Foreskin fibroblast (primary cell): ENCODE measurements at places on chromosomes 7 and 10.

GRCh38 chr7:131302876-131303707 lies 24.6 kb upstream of the MKLN1 start:
- no peak for DNase-seq

- peak; percentile 40 for DNase-seq
Measured at GRCh38 chr10:114995468-114996247, 57.7 kb downstream of the TRUB1 start.

- no peak for DNase-seq
Measured at GRCh38 chr7:139887992-139888481, 59.0 kb downstream of the TBXAS1 start.

DNA sequence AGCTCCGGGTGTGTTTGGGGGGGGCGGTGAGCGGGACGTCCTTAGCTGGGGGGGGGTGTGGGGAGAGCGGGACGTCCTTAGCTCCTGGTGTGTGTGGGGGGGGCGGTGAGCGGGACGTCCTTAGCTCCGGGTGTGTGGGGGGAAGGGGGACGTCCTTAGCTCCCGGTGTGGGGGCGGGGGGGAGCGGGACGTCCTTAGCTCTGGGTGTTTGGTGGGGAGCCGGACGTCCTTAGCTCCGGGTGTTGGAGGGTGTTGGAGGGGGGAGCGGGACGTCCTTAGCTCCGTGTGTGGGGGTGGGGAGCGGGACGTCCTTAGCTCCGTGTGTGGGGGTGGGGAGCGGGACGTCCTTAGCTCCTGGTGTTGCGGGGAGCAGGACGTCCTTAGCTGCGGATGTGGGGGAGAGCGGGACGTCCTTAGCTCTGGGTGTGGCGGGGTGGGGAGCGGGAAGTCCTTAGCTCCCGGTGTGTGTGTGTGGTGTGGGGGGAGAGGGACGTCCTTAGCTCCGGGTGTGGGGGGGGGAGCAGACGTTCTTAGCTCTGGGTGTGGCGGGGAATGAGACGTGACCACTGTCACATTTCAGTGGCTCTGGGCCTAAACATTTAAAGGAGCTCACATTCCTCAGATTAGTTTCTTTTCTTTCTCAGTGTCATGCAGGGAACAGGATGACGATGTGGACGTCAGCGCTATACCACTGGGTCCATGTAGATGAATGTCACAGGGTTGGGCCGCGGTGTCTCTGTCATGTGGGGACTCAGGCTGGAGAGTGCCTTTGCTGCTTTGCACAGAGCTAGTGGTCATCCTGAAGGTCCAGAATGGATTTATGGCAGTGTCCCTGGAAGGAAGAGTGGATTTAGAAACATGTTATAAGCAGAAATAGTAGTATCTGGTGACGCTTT lies 7.5 kb downstream of the DYNC2I1 start:
- DNase-seq = peak; percentile 76

DNA sequence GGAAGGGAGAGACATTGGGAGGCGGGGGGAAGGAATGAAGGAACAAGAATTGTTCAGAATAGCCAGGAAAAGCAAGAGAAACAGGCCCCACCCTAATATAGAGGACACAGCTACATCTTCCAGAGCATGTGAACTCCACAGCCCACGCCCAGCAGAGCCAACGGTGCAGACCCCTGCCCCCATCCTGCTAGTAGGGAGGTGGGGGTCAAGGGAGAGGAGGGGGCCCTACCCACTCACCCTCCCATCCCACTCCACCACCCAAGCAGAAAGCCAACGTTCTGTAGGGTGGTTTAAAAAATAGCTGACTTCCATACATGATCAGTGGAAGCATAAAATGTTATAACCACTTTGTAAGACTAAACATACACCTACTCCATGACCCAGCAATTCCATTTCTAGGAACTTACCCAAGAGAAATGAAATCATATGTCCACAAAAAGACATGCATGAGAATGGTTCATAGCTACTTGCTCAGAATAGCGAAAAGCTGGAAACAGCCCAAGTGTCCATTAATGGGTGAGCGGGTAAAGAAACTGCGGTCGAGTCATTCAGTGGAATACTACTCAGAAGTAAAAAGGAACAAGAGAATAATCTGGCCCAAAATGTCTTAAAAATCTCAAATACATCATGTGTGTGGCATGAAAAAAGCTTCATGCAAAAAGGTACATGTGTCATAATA lies 31.8 kb downstream of the CTBP2 start:
- DNase-seq = peak; percentile 33

DNA sequence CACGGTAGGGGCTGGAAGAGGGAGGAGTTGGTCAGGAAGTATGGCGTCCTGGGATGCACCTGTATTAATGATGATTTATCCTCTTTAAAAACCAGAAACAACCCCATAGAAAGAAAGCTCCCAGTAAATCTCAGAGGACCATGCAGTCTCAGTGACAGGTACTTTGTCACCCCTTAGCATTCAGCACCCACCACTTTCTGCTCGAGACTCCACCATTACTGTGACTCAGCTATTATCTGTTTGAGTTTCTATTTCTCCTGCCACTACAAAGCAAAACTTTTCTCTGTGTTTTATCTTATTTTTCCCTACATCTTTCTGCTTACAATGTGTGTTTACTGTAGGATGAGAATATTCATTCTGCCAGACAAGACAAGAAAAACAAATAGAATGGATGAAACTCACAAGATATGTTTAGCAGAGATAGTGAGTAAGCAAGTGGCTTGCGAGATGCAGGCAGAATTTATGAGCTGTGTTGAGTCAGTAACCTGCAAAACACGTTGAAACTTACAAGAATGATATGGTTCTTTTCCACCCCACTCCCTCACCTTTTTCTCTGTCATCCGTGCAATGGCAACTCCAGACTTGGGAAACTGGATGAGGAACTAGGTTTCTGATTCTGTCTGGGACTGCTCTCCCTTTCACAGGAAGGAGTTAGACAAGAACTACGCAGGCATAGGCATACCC lies 127.1 kb downstream of the AOAH start:
- no peak for DNase-seq

- DNase-seq = no peak
Measured at GRCh38 chr10:132232981-132233380, 46.2 kb downstream of the DPYSL4 start.

GRCh38 chr7:27730112-27730511 lies 9.8 kb upstream of the TAX1BP1 start:
- no peak for DNase-seq

- DNase-seq = no peak
Measured at GRCh38 chr7:118153551-118154177, 30.3 kb upstream of the LSM8 start.

DNA sequence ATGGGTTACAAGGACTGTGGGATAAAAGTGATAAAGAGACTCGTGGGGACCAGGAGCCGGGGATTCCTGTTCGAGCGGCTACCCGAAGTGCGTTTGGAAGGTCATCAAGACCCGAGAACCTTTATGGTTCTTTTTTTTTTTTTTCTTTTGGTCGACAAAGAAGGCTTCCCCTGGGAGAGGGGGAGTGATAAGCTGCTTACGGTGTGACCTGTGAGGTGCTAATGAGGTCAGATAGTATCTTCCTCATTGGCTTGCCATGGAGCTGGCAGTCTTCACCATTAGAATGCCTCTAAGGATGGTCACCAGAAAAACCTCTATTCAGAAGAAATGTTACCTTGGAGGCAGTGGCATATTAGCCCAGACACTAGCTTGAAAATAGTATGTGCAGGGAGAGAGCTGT lies 92.3 kb upstream of the STEAP4 start:
- DNase-seq = no peak

DNA sequence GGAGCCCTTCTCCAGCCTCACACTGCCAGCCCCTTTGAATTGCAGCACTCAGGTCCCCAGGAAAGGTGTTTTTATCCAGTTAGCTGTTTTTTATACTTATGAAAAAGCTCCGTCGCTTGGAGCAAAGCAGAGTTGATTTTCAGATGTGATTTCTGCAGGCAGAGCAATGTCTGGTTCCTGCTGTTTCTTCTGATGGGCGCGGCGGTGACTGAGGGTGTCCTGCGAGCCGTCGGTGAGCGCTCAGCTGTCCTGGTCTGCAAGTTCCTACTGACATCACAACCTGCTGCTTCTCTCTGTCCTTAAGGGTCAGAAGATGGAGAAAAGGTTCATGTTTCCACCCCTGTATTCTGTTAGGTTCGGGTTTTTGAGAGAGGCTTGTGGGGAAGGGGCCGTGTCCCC lies 109.6 kb upstream of the FAM20C start:
- DNase-seq = no peak

DNA sequence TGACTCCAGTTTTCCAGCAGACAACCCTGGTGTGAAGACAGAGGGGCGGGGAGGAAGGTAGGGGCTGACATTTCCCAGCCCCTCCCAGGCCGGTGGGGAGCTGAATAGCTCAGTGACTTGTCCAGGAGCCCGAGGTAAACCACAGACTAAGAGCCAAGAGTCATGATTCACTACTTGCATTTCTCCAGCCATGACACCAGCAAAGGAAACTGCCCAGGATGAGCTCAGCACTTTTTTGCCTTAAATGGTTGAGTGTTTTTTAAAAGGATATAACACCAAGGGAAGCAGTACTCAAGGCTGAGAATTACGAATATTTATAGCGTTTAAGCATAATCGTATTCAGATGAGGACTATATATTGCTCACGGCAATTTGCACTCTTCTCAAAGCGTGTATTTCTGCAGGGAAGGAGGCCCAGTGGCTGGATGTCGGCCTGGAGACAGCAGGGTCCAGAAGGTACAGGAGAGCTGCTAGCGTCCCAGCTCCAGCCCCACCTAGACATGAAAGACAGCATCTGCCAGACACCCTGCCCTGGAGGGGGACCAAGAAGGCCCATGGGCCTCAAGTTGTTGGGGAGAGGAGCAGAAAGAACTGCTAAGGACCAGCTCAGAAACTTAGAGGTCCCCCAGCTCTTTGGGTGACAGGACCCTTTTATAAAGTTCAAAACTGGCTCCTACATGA lies 141.4 kb downstream of the GRID1 start:
- peak; percentile 6 for DNase-seq

DNA sequence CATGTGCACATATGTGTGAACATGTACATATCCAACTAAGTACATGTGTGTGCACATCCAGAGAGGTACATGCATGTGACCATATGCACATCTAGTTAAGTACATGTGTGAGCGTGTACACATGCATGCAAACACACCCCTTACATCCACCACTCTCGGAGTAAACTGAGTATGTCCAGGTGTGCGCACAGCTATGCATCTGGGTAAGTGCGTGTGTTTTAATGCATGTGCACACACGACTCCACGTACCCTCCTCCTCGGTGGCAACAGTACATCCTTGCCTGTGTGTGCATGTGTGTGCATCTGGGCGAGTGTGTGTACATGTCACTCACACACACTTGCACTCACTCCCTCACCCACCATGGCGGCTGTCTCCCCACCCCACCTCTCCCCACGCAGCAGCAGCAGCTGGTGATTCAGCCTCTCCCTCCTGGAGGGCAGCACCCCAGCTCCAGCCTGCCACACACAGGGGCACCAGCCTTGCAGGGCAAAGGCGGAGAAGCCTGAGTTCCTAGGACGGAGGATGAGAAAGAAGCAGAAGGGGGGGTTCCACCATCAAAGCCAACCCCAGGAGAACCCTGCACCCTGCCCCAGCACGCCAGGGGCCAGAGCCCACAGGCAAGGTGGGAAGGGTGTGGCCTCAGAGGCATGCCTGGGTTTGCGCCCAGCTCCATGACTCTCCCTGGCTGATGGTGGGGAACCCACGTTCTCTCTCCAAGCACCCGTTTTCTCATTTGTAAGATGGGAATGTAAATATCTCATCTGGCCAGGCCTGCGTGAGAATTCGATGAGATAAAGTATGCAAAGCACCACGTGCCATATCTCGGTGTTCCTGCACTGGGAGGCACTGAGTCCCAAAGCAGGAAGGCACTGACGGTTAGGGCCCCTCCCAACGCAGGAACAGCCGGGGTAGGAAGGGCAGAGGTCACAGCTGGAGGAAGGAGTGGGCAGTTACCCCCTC lies 27.7 kb upstream of the DNAAF5 start:
- no peak for DNase-seq

GRCh38 chr10:117360994-117361667 lies 14.1 kb downstream of the PDZD8 start:
- DNase-seq = peak; percentile 55

GRCh38 chr7:109879287-109879828 lies 1211.6 kb upstream of the LRRN3 start:
- DNase-seq = no peak

DNA sequence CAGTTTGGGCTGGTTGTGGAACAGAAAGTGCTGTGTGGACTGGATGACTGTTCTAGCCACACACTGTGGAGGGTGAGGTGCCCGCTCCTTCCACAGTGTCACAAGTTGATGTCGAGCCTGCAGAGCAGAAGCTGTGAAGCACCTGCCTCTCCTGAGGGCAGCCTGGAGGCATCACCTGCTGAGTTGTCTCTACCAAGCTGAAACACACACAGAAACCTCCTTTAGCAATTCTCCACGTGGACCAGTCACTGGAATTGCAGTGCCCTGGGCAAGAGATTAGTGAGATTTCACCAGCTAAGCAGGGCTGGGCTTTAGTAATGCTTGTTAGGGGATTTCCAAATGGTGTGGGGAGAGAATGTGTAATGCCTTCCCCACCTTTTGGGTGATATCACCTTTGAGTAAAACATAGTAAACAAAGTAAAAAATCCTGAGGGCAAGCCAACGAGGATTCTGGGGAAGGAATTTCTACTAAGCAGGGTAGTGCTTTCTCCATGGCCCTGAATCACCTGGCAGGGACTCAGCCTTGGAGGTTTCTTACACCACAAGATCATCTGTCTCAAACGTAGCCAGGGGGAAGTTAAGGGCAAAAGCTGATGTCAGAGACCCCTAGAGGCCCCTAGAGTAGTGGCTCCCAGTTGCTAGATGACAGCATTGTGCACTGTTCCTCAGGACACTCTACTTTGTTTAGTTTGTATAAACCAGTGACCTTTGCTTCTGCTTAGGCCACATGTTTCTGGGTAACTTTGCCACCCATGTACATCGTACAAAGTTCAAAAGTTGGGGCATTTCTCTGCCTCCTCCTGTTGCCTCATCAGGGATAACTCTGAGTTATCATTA lies 233.1 kb upstream of the IGFBP3 start:
- DNase-seq = no peak

- no peak for DNase-seq
Measured at GRCh38 chr7:98930464-98930863, 52.1 kb downstream of the TRRAP start.

DNA sequence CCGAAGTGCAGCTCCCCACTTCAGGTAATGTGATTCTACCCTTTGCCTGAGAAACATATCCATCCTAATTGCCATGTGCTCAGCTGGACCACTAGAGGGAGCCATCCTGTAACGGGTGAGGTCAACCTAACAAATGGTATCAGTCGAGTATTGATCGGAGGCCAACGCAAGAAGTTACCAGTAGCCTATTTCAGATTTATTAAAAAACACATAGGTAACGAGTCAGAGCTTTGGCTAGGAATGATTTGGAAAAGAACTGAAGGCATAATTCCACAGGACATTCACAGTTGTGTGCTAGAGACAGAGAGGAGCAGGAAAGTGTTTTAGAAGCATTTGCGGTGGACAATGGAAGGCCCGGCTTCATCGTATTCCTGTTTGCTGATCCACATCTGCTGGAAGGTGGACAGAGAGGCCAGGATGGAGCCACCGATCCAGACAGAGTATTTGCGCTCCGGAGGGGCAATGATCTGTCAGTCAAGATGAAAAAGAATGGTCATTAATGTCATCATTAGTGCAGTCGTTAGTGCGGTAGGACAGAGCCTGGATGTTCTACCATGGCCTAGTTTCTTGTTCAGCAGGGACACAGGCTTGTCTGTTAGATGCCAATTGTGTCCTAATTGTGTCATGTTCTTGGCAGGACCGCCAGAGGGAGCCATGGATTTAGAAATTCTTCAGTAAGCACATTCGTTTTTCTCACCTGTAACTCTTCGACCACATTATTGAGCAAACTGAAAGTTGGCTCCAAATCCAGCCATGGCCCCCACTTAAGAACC lies 17.5 kb downstream of the ACTA2 start:
- DNase-seq = peak; percentile 66

- DNase-seq = no peak
Measured at GRCh38 chr7:50246551-50246950, 58.0 kb upstream of the IKZF1 start.

- peak; percentile 84 for DNase-seq
Measured at GRCh38 chr10:28087661-28088351, 88.9 kb upstream of the ODAD2 start.
